ENCODE measurements at places on chromosomes 16 and 17.

DNA sequence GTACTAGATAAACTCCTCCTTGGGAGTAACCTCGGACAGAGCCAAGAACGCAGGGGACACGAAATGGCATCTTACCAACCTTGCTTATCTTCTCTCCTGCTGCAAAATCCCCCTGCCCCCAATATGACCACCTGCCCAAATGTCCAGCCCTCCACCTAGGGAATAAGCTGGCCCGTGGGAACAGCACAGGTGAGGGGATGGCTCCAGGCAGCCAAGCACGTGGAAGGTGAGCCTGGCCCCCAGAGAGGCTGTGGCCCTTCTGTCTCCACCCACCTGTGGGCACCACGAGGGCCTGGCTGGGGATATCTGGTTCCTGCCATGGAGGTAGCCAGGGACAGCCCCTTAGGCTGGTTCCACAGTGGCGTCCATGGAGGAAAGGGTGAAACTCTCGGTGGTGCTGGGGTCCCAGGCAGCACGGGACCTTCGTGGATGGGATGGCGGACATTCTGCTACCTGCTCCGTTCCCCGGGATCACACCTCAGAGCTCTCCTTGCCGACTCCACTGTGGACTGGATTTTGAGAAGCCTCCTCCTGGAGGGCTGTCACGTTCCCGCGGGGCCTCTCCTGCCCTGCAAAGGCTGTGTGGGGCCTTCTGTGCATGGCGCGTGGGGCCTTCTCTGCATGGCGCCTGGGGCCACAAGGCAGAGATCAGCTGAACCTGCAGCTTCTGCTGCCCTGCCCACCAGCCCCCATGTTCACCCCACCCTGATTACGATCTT, 388.5 kb upstream of the TNRC6C start:
- DNase-seq, result no peak

DNA sequence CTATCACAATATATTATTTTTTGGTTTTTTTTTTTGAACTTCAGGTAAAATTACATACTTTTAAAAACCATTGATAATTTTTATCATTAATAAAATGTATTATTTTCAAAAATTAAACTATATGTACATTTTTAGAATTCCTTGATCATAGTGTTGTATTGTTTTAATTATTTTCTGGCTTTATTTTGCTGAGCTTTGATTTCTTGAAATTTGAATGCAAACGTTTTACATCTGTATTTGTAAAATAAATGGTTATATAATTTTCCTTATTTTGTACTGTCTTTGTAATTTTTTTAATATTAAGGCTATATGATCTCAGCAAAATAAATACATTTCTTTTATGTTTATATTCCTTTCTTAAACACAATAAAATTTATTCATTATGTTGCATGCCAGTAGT, 125.6 kb downstream of the KIF2B start:
- no peak for DNase-seq

- DNase-seq, result no peak
Observed at GRCh38 chr16:10579575-10579964, 828 bp downstream of the EMP2 start.

GRCh38 chr16:58883131-58883530, 149.0 kb upstream of the GOT2 start:
- DNase-seq, result no peak

DNA sequence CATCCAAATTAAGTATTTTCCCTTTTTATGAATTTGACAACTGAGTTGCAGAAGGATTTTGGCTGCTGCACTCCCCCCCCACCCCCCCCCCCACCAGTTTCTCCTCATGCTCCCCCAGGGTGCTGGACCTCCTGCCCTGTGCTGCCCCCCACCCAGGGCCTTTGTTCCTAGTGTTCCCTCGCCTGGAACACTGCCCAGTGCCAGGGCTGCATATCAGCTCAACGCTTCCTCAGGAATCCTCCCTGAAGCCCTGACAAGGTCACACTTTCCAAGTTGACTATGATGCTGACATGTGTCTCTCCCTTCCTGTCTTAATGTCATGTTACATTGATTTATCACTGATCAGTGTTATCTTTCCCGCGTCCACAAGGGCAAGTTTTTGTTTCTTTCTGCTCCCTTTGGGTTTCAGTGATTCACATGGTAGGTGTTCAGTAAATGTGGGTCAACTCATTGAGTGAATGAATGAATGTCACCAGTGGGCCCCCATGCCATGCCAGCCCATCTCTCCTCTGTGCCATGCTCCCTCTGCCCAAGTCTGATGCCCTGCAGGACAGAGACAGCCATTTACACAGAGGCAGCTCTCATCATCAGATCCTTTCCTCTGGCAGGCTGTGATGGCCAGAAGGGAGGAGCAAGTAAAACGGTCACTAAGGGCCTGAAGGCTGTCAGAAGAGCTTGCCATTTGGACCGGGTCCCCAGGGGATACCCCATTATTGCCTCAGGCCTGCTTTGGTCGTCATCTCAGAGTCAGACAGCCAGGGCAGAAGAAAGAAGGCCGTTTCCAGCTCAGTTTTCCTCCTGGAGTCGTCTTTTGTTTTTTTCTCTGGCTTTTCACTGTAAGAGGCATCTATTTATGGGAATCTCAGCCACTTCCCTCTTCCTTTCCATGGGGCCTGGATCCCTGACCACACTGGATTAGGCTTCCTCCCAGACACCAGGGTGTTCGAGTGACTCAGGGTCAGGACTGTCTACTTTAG, 386.2 kb downstream of the SNX29 start:
- no peak for DNase-seq

GRCh38 chr17:48037036-48037837, at the start of gene COPZ2:
TSS of gene COPZ2 (minus strand) at chr17:48037797. CDS start at chr17:48037777, 20 bp downstream.
- DNase-seq, result no peak

DNA sequence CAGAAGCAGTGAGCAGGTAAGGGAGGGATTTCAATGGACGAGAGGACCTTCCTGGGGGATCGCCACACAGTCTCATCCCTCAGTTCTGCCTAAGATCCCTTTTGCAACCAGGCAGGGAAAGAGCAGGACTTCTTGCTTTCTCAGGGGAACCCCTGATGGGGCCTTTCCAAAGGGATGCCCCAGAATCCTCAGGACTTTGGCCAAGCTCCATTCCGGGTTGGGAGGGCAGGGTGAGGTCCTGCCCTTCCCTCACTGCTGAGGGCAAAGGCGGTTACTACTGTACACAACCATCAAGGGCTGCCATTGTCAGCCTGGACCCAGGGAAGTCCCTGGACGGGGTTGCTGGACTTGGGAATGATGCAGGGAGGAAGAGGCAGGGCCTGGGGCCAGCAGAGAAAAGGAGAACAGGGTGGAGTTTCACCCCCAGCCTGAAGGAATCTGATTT, 9.7 kb downstream of the PRR29 start:
- DNase-seq, result no peak

- DNase-seq, result peak; percentile 75
Observed at GRCh38 chr17:7213895-7214299, 5.7 kb downstream of the DLG4 start.

GRCh38 chr16:51119556-51119955, 31.5 kb downstream of the SALL1 start:
- DNase-seq, result no peak

- no peak for DNase-seq
Observed at GRCh38 chr17:44595216-44595775, 38.0 kb downstream of the FZD2 start.

GRCh38 chr16:27174007-27174406, 29.3 kb upstream of the KDM8 start:
- no peak for DNase-seq

GRCh38 chr17:35141681-35142466, at the start of gene NLE1:
TSS of gene NLE1 (minus strand) at chr17:35142303. CDS start at chr17:35142275, 28 bp downstream.
- peak; percentile 78 for DNase-seq

GRCh38 chr17:78128551-78129350, at the start of gene TMC6:
TSS of gene TMC6 (minus strand) at chr17:78128755. CDS start at chr17:78126832, 1,923 bp downstream.
- no peak for DNase-seq

- no peak for DNase-seq
Observed at GRCh38 chr16:82379551-82379950, 209.5 kb upstream of the MPHOSPH6 start.

DNA sequence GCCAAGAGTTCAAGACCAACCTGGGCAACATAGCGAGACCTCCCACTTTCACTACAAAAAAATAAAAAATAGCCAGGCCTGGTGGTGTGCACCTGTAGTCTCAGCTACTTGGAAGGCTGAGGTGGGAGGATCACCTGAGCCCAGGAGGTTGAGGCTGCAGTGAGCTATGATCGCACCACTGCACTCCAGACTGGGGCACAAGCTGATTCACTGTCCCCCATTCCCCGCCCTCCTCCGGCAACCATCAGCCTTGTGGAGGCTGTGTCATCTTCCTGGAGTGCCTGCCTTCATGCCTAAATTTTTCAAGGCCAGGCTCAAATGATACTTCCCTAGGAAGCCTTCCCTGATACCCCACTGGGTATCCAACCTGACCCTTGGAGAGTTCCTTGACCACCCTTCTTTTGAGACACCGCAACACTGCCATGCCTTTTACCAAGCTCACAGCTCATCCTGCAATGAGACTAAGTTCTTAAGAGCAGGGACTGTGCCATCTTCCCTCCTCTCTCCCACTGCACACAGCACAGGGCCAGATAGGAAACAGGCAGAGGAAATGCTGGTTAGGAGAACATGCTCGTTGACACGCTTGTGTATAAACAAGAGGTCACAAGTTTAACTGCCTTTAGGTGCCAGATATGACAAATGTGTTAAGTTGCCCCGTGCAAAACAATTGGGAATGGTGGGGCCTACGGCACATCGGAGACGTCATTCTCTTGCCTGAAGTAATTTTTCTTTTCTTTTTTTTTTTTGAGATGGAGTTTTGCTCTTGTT, 3.9 kb upstream of the SRCAP start:
- no peak for DNase-seq

GRCh38 chr17:80803451-80804428, 187.9 kb upstream of the CHMP6 start:
- DNase-seq, result no peak

GRCh38 chr16:71448274-71448866, 6.5 kb upstream of the TLE7 start:
- no peak for DNase-seq

GRCh38 chr17:56653877-56654276, 60.4 kb downstream of the NOG start:
- peak; percentile 40 for DNase-seq

DNA sequence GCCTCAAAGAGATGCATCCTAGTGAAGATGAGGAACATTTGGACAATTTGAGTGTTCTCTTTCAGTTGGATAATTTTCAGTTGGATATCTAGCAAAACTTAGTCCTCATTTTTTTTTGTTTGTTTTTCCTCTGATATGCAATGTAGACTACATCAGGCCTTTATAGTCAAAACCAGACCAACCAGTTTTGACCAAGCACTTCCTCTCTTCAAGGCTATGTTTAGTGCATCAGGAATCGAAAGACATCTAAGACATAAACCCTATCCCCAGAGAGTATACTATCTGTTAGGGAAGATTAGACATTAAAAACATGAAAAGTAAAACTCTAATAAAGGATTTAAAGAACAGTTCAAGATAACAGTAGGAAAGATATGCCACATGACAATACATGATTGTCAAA, 256.1 kb downstream of the IRX3 start:
- no peak for DNase-seq

GRCh38 chr16:81621496-81621895, 157.6 kb upstream of the PLCG2 start:
- DNase-seq, result no peak

DNA sequence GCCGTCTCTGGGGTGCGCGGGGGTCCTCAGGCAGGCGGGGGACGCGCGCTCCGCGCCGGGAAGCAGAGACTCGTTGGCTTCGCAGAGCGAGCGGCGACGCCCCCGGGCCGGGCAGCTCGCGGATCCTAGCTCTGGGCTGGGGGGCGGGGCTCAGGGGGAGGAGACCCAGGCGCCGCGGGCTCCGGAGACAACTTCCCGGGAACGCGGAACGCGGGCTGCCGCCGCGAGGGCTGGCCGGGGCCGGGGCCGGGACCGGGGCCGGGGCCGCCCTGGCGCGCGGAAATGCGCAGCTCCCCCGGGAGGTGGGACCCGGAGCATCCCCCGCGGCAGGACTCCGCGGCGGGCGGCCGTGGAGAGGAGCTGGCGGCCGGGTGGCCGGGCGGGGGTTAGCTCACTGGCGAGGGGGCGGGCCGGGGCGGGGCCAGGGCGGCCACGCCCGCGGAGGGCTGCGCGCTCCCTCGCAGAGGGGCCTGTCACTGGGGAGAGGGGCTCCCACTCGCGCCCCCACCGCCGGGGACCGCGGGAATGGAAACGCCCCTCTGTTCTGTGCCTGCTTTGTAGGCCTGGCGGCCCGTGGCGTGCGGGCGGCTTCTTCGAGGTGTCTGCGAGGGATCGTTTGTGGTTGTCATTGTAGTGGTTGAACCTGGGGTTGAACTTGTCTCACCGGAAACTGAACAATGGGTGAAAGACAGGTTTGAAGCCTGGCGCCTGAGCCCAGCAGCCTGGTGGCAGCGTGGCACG, at the start of gene GAS7:
Gene GAS7 (minus strand): TSS at position 98 of the 741 bp plus-strand sequence.
- no peak for DNase-seq

GRCh38 chr17:20121359-20122253, 112.4 kb downstream of the SPECC1 start:
- peak; percentile 48 for DNase-seq

DNA sequence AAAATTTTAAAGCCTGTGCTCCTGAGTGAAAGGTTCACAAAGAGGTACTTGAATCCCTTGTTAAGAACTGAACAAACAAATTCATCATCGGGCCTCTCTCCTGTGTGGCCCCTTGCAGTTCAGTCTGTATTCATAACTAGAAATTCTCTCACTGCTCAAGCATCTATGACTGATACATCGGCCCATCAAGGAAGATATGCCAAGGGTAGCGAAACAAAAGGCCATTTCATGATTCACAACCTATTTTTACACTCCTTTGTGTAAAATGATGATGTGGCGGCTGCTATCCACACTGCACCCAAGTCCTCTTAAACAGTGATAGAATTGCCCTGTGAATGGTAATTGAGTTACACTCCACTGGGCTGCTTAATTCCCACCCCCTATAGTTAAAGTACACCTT, 204.6 kb downstream of the STX8 start:
- no peak for DNase-seq

DNA sequence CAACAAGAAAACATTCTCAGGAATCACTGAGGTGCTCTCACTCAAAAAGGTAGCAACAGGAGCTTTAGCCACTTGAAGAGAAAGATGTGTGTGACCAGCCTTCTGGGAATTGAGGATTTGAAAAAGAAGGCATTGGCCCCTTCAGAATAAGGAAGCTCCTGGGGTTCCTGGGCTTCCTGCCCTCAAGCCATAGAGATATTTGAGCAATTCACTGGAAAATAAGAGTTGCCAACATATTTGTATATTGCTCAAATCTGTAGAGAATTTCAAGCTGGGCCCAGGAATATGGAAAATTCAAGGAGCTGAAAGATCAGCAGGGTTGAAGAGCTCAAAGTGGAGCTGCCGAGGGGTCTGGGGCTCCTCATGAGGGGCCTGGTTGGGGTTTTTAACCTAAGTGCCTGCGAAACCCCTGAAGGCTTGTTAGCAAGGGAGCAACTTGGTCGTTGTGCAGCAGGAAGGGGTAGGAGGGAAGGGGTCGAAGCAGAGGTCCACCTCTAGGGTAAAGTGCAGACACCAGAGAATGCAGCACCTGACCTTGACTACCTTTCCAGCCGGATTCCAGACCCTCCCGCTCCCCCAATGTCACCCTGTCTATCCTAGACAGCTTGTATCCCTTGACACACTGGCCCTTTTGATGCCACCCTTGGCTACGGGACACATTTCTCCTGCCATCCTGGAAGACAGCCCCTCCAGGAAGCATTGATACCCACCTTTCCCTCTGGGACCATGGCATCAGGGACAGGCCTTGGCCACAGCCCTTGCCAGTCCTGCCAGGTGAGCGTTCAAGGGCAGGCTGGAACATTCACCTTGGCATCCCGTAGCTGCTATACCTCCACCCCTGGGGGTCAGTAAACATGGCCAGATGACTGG, 67.6 kb upstream of the SREBF1 start:
- DNase-seq, result no peak

Data from SW 1271 (cell line).